Stimulated activated CD8-positive, alpha-beta memory T cell treated with anti-CD3 and anti-CD28 coated beads, Interleukin-7, amount 100 ng/mL, for 4 hours (primary cell): ENCODE measurements at places on chromosomes 2 and 18.

GRCh38 chr2:132448771-132449170 lies 32.2 kb downstream of the GPR39 start:
- no peak for DNase-seq

DNA sequence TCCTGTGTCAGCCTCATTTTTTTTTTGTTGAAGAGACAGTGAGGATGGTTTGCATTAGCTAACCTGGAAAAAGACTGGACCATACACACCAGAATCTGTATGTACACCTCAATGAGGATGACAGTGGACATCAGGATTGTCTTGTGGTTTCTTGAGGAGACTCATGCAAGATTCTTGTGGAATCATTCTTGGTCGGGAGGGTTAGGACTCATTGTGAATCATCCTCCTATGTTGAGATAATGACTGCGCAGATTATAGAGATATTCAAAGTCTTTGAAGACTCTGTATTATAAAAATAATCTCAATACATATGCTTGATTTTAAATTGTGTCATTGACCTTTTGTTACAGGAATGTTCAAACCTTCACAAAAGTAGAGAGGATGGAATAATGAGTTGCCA lies 49.1 kb upstream of the DOCK10 start:
- DNase-seq: no peak

DNA sequence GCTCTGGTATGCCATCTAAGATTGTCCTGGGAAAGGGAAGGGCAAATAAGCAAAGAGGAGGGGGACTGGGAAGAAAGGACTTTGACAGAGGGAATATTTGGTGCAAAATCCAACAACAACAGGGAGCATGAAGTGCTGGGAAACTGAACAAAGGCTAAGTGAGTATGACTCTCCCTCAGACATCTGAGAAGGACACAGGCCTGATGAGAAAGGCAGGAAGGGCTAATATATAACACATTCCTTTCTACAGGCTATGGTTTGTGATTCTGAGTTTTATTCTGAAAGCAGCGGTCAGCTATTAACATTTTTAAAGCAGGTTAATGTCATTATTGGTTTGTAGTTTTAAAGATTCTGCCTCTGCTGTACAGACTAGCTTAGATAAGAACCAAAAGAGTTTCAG lies 1579.5 kb downstream of the LRP1B start:
- no peak for DNase-seq

DNA sequence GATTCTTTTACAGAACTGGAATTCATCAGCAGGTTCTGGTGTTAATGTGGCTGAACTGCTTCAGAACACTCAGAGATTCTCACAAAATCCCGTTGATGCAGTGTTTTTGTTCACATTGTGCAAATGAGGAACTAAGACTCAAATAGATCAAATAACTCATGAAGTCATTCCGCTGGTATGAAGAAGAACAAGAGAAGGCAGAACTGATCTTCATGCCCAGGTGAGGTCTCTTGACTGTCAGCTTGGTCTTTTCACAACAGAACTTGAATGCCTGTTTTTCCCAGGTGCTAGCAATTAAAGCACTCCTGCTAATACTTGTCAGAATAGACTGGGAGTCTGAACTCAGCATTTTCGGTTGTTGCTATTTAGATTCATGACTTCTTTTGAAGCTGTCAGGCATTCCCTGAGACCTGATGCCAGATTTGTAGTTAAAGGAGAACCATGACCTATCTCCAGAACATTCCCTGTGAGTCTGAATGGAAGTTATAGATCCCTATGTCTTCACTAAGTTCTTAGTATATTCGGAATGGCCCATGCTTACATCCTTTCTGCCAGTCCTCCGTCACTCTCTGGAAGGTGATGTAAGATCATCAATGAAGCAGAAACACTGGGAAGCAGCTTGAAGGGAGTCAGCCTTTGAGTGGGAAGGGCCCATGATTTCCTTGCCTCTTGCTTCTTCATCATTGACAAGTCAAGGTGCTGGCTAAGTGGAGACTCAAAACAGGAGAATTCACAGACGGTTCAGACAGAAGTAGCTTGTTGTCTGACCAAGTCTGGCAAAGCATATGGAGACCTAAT lies 155.7 kb downstream of the MTCL1 start:
- DNase-seq: no peak

DNA sequence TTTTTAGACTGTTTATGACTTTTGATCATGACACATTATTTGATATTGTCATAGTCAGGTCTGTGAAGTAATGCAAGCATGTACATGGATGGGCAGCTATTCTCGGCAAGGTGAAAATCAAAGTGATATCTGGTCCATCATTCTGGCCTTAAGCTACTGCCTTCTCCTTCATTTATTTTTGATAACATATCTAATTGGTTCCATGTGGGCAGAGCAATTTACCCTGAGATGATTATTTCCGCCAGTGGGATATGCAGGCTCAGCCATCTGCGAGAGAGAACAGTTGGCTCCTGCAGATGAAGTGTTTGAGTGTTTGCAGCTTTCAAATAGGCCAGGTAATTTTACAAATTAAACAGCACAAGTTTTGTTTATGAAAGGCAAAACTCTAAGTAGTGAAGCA lies 116.4 kb downstream of the LYPD6 start:
- DNase-seq: no peak

- no peak for DNase-seq
Observed at GRCh38 chr2:49129034-49129433, 25.3 kb downstream of the FSHR start.

- no peak for DNase-seq
Observed at GRCh38 chr18:12028674-12029073, 47.4 kb downstream of the IMPA2 start.

DNA sequence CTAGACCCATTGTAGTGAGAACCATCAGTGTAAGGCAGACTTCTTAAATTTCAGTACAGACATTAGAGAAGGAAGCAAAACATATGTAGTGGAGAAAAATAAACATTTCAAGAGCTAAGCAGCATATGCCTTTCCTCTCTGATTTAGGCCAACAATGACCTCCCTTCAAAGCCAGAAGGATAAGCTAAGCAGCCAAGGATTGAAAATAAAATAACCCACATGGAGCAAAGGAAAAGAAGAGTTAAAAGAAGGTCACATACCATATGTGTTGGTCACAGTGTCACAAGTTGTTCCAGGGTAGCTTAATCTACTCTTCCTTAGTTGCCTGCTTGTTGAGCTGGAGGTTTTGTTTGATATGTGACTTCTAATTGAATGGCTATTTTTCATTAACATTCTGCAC lies 15.6 kb upstream of the LAMA1 start:
- no peak for DNase-seq

GRCh38 chr2:173090276-173090877 lies 14.7 kb downstream of the MAP3K20 start:
- DNase-seq: no peak

DNA sequence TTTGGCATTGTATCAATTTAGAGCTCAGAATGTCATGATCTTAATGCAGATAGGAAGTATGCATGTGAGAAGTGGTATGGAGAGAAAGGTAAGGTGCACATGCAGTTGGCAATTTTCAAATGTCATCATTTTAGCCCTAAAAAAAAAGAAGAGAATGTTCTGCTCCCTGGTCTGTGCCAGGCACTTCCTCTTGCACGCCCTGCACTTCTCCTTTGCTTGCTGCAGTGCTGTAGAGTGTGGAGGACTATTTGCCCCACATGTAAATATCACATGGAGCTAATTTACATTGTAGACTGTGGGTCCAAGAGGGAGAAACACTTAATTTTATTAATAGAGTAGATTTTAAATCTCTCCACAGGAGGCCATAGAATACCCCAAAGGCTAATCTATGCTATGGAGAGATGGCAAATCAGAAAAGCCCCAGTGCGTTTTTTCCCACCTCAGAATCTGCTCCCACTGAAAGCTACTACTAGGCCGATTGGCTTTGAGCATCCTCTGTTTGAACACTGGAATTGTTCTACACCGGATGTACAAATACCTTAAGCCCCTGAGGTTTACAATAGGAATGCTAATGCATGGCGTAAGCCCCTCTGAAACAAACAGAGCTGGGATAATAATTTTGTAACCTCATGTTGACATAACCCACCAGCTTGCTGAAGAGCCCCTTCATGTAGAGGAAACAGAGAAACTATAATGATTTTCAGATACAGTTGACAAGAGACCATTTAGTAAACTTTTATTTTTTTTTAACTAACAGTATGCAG lies 137.2 kb upstream of the KLHL14 start:
- no peak for DNase-seq
